Stimulated activated naive B cell treated with anti-CD40 and anti-IgM and Interleukin-4, amounts not matched to agents 10 μg/mL and 1 μg/mL and 100 μg/mL, for 72 hours (primary cell): ENCODE measurements at places on chromosomes 1 and 21.

- no peaks in the 10 kb centered on the region for H3K27me3 ChIP-seq
- H3K4me1 ChIP-seq, result peaks cover 15% of the 10 kb centered on the region
- no peak overlapping the region for H3K4me3 ChIP-seq
- no peak for DNase-seq
- no peak overlapping the region for H3K27ac ChIP-seq
Measured at GRCh38 chr1:58895082-58895481, 111.2 kb upstream of the JUN start.

DNA sequence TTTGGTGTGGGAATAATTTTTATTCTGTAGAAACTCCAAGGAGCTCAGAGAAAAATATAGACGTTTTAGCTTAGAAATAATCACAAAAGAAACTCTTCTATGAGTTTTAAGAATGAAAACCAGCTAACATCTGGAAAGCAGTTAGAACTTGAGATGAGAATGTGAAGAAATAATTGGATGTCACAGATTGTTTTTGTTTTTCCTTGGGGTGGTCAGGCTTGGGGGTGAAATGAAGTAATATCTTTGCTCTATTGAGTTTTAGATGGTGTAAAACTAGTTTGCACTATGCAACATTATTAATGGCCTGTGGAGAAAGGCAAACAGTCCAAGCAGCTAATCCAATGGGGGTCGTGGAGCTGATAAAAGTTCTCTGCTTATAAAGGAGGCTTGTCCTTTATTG, 101.2 kb downstream of the FMN2 start:
- DNase-seq, result no peak
- peaks cover 5% of the 10 kb centered on the region for H3K27me3 ChIP-seq
- peaks cover 4% of the 10 kb centered on the region for H3K4me1 ChIP-seq
- H3K4me3 ChIP-seq, result no peak overlapping the region

- no peak overlapping the region for H3K27ac ChIP-seq
- H3K4me3 ChIP-seq, result no peak overlapping the region
- no peaks in the 10 kb centered on the region for H3K27me3 ChIP-seq
- no peaks in the 10 kb centered on the region for H3K4me1 ChIP-seq
Measured at GRCh38 chr1:54273092-54273794, 73.3 kb downstream of the MRPL37 start.

DNA sequence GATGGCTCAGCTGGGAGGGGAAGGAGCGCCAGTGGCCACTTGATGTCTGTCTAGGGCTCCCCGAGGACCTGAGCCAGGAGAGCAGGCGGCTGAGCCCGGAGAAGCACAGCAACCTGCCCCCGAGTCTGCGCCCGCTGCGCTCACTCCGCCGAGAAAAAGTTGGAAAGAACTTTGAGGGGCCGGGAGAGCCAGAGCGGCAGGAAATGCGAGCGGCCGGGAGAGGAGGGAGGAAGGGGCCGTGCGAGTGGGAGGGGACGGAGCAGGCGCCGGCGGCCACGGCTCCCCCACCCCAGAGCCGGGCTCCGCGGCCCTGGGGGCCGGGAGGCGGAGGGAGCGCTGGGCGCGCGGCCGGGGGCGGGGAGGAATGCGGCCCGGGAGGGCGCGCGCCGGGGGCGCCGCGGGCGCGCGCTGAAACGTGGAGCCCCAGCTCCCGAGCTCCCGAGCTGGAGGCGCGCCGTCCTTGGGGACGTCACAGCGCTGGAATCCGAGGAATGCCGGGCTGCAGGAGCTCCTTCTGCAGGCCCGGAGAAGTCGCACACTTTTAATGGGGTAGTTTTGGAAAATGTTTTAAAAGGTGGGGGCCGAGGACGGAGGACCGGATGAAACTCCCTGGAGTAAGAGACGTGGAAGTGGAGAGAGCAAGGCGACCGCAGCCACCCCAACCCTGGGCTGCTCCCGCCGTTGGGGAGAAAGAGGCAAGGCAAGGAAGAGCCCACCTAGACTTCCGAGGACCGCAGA, at the start of gene PTPN14:
Gene PTPN14 (minus strand): TSS at position 167 of the 738 bp plus-strand sequence. CDS start 86,799 bp downstream, outside the sequence.
- peak within 1 kb of the TSS; percentile 76 for H3K4me3 ChIP-seq
- no peak within 1 kb of the TSS for H3K27ac ChIP-seq
- no peak for DNase-seq
- no peaks in the 10 kb centered on the region for H3K36me3 ChIP-seq
- peaks cover 14% of the 10 kb centered on the region for H3K4me1 ChIP-seq

GRCh38 chr1:65539266-65540131, 119.0 kb downstream of the LEPR start:
- no peaks in the 10 kb centered on the region for H3K27me3 ChIP-seq
- no peak overlapping the region for H3K27ac ChIP-seq
- DNase-seq, result no peak
- no peaks in the 10 kb centered on the region for H3K36me3 ChIP-seq
- H3K4me3 ChIP-seq, result no peak overlapping the region
- H3K4me1 ChIP-seq, result no peaks in the 10 kb centered on the region

DNA sequence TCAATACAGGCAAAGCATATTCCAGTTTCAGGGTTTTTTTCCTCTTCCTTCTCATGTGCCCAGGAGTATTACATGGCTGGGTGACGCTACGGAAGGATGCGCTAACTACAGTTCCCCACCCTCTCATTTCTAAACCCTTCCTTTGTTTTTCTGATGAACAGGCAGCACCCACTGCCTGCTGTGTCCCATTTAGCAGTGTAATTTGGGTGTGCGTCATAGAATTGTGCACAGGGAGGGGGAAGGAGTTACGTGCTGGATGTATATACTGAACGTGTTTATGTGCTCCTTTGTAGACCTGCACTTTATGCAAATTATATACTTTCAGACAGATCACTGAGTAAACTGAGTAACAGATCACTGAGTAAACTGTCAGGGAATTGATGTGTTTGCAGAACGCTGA, 44.5 kb downstream of the ELAPOR1 start:
- peaks cover 8% of the 10 kb centered on the region for H3K27me3 ChIP-seq
- H3K27ac ChIP-seq, result no peak overlapping the region
- no peak overlapping the region for H3K4me3 ChIP-seq
- DNase-seq, result no peak

GRCh38 chr21:26199456-26199855, 28.9 kb upstream of the APP start:
- H3K4me1 ChIP-seq, result no peaks in the 10 kb centered on the region
- H3K27ac ChIP-seq, result no peak overlapping the region
- no peak for DNase-seq
- no peaks in the 10 kb centered on the region for H3K36me3 ChIP-seq

GRCh38 chr1:107934578-107934977, 30.4 kb downstream of the VAV3 start:
- peaks cover 39% of the 10 kb centered on the region for H3K4me1 ChIP-seq
- H3K36me3 ChIP-seq, result no peaks in the 10 kb centered on the region
- no peaks in the 10 kb centered on the region for H3K27me3 ChIP-seq
- H3K4me3 ChIP-seq, result peak overlapping the region; percentile 50

GRCh38 chr1:41652384-41653265, 168.1 kb upstream of the EDN2 start:
- peaks cover 70% of the 10 kb centered on the region for H3K36me3 ChIP-seq
- H3K27me3 ChIP-seq, result no peaks in the 10 kb centered on the region
- peaks cover 54% of the 10 kb centered on the region for H3K4me1 ChIP-seq
- H3K27ac ChIP-seq, result peak overlapping the region; percentile 48
- H3K4me3 ChIP-seq, result no peak overlapping the region

DNA sequence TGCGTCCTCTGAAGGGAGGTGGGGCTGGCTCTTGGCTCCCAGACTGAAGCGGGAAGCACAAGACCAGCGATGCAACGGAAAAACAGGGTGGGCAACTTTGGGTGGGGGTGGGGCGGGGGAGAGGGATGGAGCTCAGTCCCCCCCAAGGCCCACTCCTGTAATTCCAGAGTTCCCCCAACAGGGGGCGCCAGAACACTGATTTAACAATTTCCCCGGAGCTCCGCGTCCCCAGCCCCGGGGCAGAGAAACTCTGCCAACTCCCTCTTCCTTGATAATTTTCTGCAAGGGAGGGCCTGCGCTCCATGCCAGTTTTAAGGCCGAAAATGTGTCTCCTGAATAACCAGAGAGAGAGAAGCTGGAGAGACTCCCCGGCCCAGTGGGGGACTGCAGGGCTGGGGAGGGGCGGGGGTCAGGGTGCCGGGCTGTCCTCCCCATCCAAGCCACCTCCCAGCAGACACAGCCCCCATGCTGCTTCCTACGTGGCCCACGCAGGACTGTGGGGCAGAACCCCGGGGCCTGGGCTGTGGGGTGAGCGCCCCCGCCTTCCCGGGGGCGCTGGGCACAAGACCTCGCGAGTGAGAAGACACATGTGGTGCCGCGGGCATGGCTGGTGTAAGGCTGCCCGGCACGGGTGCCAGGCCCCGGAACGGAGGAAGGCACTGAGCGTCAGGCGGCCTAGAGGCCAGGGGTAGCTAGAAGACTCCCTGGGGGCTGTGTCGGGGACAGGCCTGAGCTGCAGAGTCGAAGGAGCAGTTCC, 51.4 kb downstream of the KIF21B start:
- H3K4me1 ChIP-seq, result peaks cover 19% of the 10 kb centered on the region
- H3K4me3 ChIP-seq, result no peak overlapping the region
- peaks cover 39% of the 10 kb centered on the region for H3K36me3 ChIP-seq
- no peaks in the 10 kb centered on the region for H3K27me3 ChIP-seq
- H3K27ac ChIP-seq, result peak overlapping the region; percentile 69

- H3K36me3 ChIP-seq, result peaks cover 7% of the 10 kb centered on the region
- DNase-seq, result peak; percentile 35
- no peaks in the 10 kb centered on the region for H3K27me3 ChIP-seq
- H3K4me3 ChIP-seq, result peak overlapping the region; percentile 6
- H3K27ac ChIP-seq, result peak overlapping the region; percentile 6
Measured at GRCh38 chr1:153532769-153533599, 2.8 kb downstream of the S100A6 start.

- no peak overlapping the region for H3K27ac ChIP-seq
- no peak for DNase-seq
- no peak overlapping the region for H3K4me3 ChIP-seq
- H3K27me3 ChIP-seq, result no peaks in the 10 kb centered on the region
Measured at GRCh38 chr1:89890085-89890752, 69.4 kb downstream of the LRRC8D start.

DNA sequence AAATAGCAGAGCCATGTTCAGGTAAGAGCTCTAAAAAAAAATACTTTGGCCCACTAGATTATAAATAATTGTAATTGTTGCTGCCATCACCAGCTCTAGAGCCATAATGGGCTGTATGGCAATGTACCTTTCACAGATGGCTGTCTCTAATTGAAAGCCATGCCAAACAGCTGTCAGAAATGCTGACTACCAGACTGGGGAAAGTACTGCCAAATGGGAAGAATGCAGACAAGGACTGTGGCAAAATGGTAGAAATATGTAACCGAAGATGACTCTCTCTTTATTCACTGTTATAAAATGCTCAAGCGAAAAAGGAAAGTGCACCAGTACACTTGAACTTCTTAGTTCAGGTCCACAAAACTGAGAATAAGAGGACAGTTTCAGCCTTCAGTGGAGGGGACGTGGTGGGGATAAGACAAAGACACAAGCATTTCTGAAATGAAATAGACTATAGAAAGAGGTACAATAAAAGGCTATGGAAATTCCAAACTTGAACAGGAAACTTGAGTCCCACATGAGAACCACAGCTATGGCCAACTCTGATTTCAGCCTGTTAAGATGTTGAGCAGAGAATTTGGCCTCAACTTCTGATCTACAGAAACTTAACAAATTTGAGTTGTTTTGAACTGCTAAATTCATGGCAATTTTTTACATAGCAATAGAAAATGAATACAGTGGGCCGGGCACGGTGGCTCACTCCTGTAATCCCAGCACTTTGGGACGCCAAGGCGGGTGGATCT, 46.5 kb upstream of the LPGAT1 start:
- peaks cover 15% of the 10 kb centered on the region for H3K27me3 ChIP-seq
- DNase-seq, result no peak
- no peaks in the 10 kb centered on the region for H3K4me1 ChIP-seq

- H3K4me3 ChIP-seq, result no peak overlapping the region
- DNase-seq, result no peak
- no peaks in the 10 kb centered on the region for H3K36me3 ChIP-seq
- no peaks in the 10 kb centered on the region for H3K27me3 ChIP-seq
Measured at GRCh38 chr1:232386294-232386693, 243.6 kb downstream of the SIPA1L2 start.

DNA sequence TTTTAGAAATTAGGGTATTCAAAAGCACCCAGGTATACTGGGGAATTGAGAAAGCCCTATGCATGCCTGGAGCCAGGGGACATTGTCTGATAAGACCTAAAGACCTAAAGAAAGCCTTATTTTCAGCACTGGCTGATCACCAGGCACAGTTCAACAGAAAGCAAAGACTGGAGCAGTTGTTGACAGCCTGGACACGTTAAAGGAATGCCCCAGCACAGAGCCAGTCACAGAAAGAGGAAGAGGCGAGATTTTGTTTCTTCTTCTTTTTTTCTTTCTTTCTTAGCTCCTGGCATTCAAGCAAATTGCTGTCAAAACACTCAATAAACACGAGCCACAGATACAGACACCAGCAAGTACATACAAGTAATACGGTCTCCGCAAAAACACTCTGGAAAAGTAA, 40.4 kb downstream of the RNF187 start:
- peaks cover 57% of the 10 kb centered on the region for H3K27me3 ChIP-seq
- no peak for DNase-seq
- H3K36me3 ChIP-seq, result no peaks in the 10 kb centered on the region

GRCh38 chr1:66503841-66504470, 30.0 kb upstream of the SGIP1 start:
- peaks cover 2% of the 10 kb centered on the region for H3K4me1 ChIP-seq
- no peak overlapping the region for H3K27ac ChIP-seq
- H3K27me3 ChIP-seq, result peaks cover 8% of the 10 kb centered on the region
- no peak overlapping the region for H3K4me3 ChIP-seq

- H3K4me3 ChIP-seq, result no peak overlapping the region
- no peaks in the 10 kb centered on the region for H3K4me1 ChIP-seq
- H3K27me3 ChIP-seq, result no peaks in the 10 kb centered on the region
- no peak for DNase-seq
- H3K27ac ChIP-seq, result no peak overlapping the region
Measured at GRCh38 chr1:92380867-92381266, 82.0 kb downstream of the RPAP2 start.
